ENCODE measurements at places on chromosomes 4 and X. TPM values are rescaled to one million over a fixed set of nuclear protein-coding genes. Genes with fewer than 3 reads are reported as not detected.

The OTUD6A gene
- not detected for total RNA-seq

The ARMCX5 gene
- 8.1 TPM for total RNA-seq

The CSAG1 gene
- not detected for total RNA-seq

The ADGRL3 gene
- total RNA-seq: 54.3 TPM

The FGFBP2 gene
- total RNA-seq: 1.8 TPM

The MID2 gene
- 32.1 TPM for total RNA-seq

The TMEM150C gene
- total RNA-seq: 9.7 TPM

The UGT2B15 gene
- total RNA-seq: not detected

The FRMPD3 gene
- total RNA-seq: 1.0 TPM

The ITGB1BP2 gene
- 9.3 TPM for total RNA-seq

The HS3ST1 gene
- 3.9 TPM for total RNA-seq

The SFRP2 gene
- 157 TPM for total RNA-seq

The ITIH6 gene
- total RNA-seq: not detected

The HSPA4L gene
- 9.9 TPM for total RNA-seq

The ABCG2 gene
- 1.6 TPM for total RNA-seq

The PITX2 gene
- total RNA-seq: 0.19 TPM

The ADH7 gene
- total RNA-seq: not detected

The DMP1 gene
- not detected for total RNA-seq

The XPNPEP2 gene
- 11.3 TPM for total RNA-seq

The MFAP3L gene
- 5.7 TPM for total RNA-seq

The NIPAL1 gene
- total RNA-seq: 0.48 TPM

The SMIM9 gene
- not detected for total RNA-seq

The SOX3 gene
- total RNA-seq: not detected

The LDOC1 gene
- 63.4 TPM for total RNA-seq

The TMPRSS11F gene
- total RNA-seq: not detected

The BEND2 gene
- not detected for total RNA-seq

The AFP gene
- not detected for total RNA-seq

The HOPX gene
- total RNA-seq: 63.5 TPM

The DGAT2L6 gene
- not detected for total RNA-seq

The IRS4 gene
- total RNA-seq: not detected

The PGAM4 gene
- not detected for total RNA-seq

The SCARB2 gene
- 169 TPM for total RNA-seq

The CT55 gene
- total RNA-seq: not detected

The UGT2A1 gene
- not detected for total RNA-seq

The SYP gene
- total RNA-seq: 1.1 TPM

The VSIG1 gene
- 0.24 TPM for total RNA-seq

The MAGEA11 gene
- total RNA-seq: not detected

The TXLNG gene
- total RNA-seq: 8.6 TPM

The GABRA4 gene
- not detected for total RNA-seq

The MTTP gene
- total RNA-seq: not detected

The NWD2 gene
- total RNA-seq: not detected

The EDA gene
- 6.8 TPM for total RNA-seq

The SRPX gene
- total RNA-seq: 294 TPM

The GAGE12H gene
- not detected for total RNA-seq

The CCSER1 gene
- 1.8 TPM for total RNA-seq

The AREG gene
- 2.9 TPM for total RNA-seq

The FOXO4 gene
- 21.5 TPM for total RNA-seq

The RHOXF2B gene
- total RNA-seq: not detected

The ZBTB33 gene
- total RNA-seq: 7.8 TPM

The SPANXD gene
- total RNA-seq: not detected

The PAGE5 gene
- not detected for total RNA-seq
